Glomerular endothelial cell (primary cell): ENCODE measurements at places on chromosomes 12 and 14. TPM values are rescaled to one million over a fixed set of nuclear protein-coding genes. Genes with fewer than 3 reads are reported as not detected.

DNA sequence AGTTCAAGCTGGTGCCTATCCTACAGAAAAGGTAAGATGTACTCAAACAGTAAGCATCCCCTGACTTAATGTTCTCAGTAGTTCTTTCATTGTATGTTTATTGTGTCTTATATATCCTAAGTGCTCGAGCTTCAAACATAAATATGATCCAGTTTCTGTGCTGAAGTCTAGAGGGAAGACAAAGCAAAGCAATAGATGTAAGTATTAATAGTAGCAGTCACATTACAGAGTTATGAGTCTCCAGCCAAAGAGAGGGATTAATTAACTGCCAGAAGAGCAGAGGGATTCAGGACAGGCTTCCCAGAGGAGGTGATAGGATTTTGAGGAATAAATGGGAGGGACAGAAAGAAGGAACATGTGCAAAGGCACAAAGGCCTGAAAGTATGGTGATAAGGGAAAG, 1.4 kb downstream of the NGDN start:
- no peak for DNase-seq

DNA sequence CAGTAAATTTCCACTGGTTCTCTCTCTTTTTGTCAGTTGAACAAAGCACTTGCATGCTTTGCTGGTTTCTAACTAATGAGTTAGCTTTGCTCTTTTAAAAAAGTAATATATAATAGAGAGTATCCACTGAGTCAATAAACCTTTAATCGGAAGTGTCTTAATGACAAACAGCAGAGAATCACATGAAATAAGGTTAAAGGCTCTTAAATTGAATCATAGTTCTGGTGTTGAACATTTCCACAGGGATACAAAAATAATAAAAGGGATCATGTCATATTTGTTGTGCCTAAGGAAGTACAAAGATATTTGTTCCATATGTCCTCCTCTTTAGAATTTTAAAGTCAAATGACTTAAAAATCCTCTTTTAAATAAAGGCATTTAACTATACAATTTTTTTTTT, 362.6 kb downstream of the LRIG3 start:
- DNase-seq = no peak

DNA sequence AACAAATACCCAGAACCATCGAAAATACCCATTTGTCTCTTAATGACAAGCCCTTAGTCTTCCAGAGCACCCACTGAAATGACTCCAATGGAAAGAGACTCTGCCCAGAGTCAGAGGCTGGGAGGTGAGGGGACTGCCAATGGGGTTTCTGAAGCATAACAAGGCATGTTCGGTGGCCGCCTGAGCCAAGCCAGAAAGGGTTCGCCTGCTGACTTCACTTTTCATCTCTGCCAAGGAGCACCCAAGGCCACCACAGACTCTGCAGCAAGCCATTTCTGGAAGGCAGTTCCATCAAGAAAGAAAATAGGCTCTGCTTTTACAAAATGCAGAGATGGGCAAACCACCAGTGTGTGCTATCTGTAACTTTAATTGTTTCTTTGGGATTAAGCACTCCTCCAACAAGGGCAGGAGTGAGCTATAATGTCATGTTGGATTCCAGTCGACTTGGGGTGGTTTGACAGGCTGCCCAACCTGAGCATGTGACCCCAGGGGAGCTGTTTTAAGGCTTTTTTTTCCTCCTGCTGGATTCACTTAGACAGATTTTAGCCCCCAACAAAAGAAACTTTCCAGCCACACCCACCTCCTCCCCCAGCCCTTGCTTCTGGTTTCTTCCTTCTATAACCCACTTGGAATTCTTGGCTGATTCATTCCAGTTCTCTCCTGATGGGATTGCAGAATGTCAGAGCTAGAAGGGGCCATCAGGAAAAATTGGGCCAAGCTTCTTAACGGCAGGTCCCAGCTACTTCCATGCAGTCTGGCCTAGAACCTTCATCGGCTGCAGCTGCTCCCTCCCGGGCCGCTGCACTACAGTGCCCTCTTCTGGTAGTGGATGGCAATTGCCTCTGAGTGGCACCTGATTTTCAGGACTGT, 24.1 kb downstream of the CKAP4 start:
- no peak for DNase-seq

DNA sequence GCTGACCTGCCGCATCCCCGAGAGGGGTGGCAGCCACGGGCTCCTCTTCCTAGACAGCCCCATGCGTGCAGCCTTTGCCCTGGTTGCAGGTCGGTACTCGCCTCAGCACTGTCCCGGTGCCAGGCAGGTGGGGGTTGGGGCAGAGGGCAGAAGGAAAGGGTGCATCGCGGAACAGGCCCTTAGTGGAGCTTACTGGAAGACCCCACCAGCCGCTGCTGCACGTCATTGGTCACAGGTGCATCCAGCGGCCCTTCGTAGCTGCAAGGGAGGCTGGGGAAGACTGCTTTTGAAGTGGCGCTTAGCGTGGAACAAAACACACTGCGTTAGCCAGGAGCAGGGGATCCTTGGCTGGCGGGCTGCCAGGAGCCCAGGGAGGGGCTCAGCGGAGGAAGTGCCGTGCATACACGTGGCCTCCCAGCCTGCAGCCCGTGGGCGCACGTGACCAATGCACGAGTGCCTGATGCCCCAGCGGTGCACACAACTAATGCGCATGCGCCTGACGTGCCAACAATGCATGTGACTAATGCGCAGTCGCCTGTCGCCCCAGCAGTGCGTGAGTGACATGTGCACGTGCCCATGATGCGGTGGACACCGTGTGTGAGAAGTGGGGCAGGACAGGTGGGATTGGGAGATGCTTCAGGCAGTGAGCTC, 5.0 kb upstream of the EP400 start:
- DNase-seq = no peak

GRCh38 chr14:52610187-52610586, 57.6 kb downstream of the GPR137C start:
- no peak for DNase-seq

- DNase-seq = no peak
Measured at GRCh38 chr12:25817166-25817565, 141.3 kb upstream of the RASSF8 start.

DNA sequence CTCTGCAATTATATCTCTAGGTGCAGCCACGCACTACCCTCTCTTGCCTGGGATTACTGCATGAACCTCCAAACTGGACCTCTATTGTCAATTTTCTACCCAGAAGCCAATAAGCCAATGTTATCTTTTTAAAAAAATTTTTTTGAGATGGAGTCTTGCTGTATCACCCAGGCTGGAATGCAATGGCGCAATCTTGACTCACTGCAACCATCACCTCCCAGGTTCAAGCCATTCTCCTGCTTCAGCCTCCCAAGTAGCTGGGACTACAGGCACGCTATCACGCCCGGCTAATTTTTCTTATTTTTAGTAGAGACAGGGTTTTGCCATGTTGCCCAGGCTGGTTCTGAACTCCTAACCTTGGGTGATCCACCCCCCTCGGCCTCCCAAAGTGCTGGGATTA, 11.2 kb upstream of the PXN start:
- no peak for DNase-seq

DNA sequence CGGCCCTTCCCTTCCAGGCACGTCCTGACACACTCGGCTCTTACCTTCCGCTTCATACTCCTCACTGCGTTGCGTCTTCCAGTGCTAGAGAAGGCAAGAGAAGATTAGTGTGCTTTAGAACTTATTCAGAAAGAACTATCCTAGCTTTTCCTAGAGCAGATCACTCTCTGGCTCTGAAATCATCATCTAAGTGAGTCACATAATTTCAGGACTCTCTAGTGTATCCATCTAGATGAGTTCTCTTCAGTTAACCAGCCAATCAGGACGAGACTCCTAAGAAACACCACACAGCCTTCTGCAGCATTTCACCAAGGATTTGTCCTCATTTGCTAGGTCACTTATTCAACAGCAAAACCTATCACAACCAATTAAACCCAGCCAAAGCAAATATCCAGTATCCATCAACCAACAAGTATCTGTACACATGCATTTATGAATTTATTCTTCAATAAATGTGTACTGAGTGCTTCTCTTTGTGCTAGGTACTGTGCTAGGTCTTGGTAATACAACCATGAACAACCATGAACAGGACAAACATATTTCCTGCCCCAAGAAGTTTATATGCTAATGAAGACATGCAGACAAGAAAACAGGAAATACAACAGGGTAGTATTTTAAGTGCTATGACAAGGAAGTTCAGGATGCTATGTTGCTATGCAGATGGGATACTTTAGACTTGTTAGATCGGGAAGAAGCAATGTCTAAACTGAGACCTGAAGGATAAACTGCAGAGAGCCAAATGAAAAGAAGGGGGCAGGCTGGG, 52.1 kb downstream of the NIN start:
- DNase-seq = no peak

DNA sequence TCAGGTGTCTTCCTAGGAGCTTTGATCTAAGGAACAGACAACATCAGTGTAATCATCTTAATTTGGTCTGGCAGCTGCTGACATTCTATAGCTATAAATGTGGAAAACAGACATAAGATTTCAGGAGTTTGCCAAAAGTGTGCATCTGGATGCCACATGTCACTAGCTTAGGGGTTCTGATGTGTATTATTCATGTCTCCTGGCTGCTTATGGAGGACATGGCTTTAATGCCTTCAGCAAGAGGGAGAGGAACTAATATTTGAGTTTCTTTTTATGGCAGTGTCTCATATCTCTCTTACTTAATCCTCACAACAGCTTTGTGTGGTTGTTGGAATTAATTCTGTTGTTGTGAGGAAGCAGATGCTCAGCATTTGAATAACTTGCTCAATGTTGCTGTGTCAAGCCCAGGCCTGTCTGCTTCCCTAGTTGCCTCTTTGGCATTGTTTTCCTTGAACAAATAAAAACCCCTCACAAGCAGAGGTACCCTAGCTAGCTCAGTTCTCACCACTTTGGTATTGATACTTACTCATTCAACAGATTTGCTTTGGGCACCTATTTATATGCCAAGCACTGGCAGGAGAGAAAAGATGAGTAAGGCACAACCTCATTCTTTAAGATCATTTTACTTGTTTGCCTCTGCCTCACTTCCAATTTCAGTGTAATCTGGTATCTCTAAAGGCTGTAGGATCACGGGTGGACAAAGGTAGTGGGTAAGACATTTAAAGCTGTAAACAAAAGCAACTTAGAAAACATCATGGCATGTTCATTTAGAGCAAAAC, 39.8 kb upstream of the EID3 start:
- no peak for DNase-seq

DNA sequence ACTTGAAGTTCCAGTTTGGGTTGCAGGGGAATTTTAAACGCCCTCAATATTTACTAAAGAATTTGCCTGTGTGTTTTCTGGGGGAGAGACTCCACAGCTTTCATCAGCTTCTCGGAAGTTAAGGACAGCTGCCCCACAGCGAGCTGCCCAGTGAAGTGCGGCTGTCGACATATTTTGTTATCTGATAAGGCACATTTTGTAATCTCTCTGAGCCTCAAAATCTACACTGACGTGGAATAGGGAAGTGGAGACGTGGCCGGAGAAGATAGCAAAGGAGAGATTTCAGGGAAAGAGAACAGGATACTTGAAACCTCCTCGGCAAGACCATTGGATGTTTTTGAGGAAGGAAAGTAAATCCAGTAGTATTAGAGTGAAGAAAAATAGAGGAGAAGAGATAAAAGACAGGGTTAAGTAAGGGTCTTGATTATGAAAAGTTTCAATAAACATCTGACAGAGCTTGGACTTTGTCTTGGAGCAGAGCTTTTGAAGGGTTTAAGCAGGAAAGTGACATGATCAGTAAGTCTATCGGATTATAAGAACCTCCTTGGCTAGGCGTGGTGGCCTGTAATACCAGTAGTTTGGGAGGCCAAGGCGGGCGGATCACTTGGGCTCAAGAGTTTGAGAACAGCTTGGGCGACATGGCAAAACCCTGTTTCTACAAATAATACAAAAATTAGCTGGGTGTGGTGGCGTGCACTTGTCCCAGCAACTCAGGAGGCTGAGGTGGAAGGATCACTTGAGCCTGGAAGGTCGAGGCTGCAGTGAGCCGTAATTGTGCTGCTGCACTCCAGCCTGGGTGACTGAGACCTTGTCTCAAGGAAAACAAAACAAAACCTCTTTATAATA, 1.1 kb downstream of the POLR3B start:
- DNase-seq = no peak

GRCh38 chr12:66065641-66066136, 64.9 kb downstream of the LLPH start:
- no peak for DNase-seq

DNA sequence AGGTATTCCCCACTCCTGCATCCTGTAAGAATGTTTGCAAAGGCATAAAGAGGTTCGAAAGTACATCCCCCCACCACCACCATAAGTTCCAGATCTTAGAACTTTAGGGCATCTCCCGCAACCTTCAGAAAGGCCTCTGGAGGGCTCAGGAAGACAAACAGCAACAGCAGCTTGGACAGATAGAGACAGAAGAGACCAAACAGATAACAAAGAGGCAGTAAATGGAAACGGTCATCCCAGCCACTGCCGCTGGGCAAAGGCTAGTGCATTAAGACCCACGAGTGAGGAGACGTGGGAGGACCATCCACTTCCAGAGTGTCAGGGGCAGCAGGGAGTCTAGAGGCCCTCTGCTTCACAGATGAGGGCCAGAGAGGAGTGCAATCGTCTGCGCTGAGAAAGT, 124.3 kb downstream of the CRACR2A start:
- no peak for DNase-seq

DNA sequence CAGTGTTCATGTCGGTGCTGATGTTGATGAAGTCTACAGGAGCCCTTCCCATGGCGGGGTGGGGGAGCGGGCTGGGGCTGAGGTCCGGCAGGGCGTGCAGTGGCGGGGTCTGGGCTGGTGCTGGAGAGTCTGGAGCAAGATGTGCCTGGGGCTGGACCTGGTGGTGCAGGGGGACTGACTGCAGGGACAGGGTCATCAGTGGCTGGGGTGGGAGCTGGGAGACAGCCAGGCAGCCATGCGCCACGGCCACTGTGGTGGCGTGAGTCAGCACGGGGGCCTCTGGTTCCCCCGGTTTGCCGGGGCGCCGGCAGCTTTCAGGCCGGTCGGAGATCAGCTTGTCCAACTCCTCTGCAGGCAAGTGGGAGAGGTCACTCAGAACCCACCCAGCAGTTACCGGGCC, 27.6 kb downstream of the FOXN4 start:
- no peak for DNase-seq

DNA sequence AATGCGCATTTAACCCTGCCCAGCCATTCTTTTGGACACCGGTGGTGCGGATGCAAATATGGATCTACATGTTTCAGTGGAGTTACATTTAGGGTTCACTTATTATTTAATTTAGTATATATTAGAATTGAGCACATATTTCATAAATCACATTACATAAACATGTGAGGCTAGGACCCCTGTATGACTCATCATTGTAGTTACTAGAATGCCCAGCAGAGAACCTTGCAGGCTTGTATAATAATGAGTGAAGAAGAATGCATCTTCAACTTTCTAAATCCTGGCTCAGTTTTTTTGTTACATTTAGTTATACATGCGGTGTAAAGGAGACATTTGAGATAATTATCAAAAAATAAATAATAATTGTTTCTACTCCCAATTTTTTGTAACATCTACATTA, 369.0 kb downstream of the ATP23 start:
- DNase-seq = no peak

TEX52 gene
- total RNA-seq = not detected in 2 replicates

TRPV4 gene
- 5.9 and 7.1 TPM in 2 replicates for total RNA-seq

HSP90AA1 gene
- 698 and 771 TPM in 2 replicates for total RNA-seq

KLHL33 gene
- not detected in 2 replicates for total RNA-seq

ATF7IP gene
- 34.1 and 41.8 TPM in 2 replicates for total RNA-seq

CIROP gene
- not detected in 2 replicates for total RNA-seq

DEGS2 gene
- not detected in 2 replicates for total RNA-seq

GUCY2C gene
- total RNA-seq = not detected in 2 replicates

CLEC4C gene
- not detected in 2 replicates for total RNA-seq

OR4E2 gene
- total RNA-seq = not detected in 2 replicates

RNF212B gene
- total RNA-seq = not detected in 2 replicates

GPR132 gene
- 0.82 TPM in 1 of 2 replicates, not detected in the other for total RNA-seq

SLC4A8 gene
- 3.1 and 3.4 TPM in 2 replicates for total RNA-seq

CPNE6 gene
- not detected in 2 replicates for total RNA-seq

KRT80 gene
- 1.5 and 1.6 TPM in 2 replicates for total RNA-seq

HOXC10 gene
- 1.2 and 6.1 TPM in 2 replicates for total RNA-seq

CACNA2D4 gene
- total RNA-seq = 0.76 TPM in 1 of 2 replicates, not detected in the other

MYF5 gene
- not detected in 2 replicates for total RNA-seq
